Upper lobe of right lung (tissue), 1 donor: ENCODE measurements at places on chromosomes 2 and 18.

GRCh38 chr18:55296778-55297177, 291.2 kb downstream of the TCF4 start:
- no peak overlapping the region for H3K27ac ChIP-seq
- no peaks in the 10 kb centered on the region for H3K36me3 ChIP-seq
- no peaks in the 10 kb centered on the region for H3K27me3 ChIP-seq
- H3K4me3 ChIP-seq, result no peak overlapping the region
- H3K4me1 ChIP-seq, result peaks cover 13% of the 10 kb centered on the region

GRCh38 chr2:19301706-19302105, 56.7 kb downstream of the OSR1 start:
- H3K27me3 ChIP-seq, result no peaks in the 10 kb centered on the region
- no peak overlapping the region for H3K4me3 ChIP-seq
- H3K36me3 ChIP-seq, result no peaks in the 10 kb centered on the region
- no peak for DNase-seq
- H3K27ac ChIP-seq, result no peak overlapping the region
- peaks cover 9% of the 10 kb centered on the region for H3K4me1 ChIP-seq

GRCh38 chr2:181008407-181008806, 28.0 kb downstream of the UBE2E3 start:
- H3K27me3 ChIP-seq, result no peaks in the 10 kb centered on the region
- DNase-seq, result no peak
- H3K4me1 ChIP-seq, result no peaks in the 10 kb centered on the region
- no peaks in the 10 kb centered on the region for H3K36me3 ChIP-seq
- H3K27ac ChIP-seq, result no peak overlapping the region

DNA sequence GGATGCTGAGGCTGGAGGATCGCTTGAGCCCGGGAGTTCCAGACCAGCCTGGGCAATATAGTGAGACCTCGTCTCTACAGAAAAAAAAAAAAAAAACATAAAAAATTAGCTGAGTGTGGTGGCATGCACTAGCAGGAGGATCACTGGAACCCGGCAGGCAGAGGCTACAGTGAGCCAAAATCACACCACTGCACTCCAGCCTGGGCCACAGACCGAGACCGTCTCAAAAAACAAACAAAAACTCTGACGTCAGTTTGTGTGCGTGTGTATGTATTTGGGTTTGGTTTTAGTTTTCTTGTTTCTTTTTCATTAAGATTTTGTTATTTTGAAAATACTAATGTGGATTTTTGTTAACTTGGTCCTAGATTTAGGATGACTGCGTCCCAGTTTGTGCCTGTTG, 19.0 kb downstream of the CEP68 start:
- peaks cover 67% of the 10 kb centered on the region for H3K36me3 ChIP-seq
- H3K27me3 ChIP-seq, result no peaks in the 10 kb centered on the region
- H3K4me1 ChIP-seq, result peaks cover 23% of the 10 kb centered on the region
- no peak for DNase-seq

DNA sequence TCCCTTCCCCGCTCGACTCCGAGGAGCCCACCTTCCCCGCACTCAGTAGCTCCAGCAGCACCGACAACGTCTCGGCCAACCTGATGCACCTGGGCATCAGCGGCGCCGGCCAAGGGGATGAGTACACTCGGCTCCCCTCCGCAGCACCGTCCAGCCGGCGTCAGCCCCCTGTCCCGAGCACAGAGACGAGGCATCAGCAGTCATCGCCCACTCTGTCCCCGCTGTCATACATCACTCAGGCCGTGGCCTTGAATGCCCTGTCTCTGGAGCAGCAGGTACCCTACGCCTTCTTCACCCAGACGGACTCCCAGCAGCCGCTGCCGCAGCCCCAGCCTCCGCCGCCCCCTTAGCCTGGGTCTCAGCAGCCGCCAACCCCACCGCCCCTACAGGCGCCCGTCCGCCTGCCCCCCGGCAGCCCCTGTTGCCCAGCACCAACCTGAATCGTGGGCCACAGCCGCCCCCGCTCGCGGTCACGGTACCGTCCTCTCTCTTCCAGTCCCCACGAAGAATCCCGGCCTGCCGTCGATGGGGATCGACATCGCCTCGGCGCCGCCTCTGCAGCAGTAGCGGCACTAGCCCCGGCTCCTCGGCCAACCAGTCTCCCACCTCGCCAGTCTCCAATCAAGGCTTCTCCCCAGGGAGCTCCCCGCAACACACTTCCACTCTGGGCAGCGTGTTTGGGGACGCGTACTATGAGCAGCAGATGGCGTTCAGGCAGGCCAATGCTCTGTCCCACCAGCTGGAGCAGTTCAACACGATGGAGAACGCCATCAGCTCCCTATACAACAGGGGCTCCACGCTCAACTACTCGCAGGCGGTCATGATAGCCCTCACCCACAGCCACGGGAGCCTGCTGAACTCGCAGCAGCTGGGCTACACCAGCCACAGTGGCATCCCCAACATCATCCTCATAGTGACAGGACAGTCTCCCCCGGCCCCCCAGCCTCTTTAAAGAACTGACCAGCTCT, 1195.9 kb upstream of the CHAC2 start:
- no peak overlapping the region for H3K27ac ChIP-seq
- DNase-seq, result no peak
- no peaks in the 10 kb centered on the region for H3K27me3 ChIP-seq
- no peaks in the 10 kb centered on the region for H3K36me3 ChIP-seq
- H3K4me3 ChIP-seq, result no peak overlapping the region
